ENCODE measurements at places on chromosomes 12 and 14.
A peak's percentile ranks its signal among the peaks of the same experiment; 100 is the strongest.

DNA sequence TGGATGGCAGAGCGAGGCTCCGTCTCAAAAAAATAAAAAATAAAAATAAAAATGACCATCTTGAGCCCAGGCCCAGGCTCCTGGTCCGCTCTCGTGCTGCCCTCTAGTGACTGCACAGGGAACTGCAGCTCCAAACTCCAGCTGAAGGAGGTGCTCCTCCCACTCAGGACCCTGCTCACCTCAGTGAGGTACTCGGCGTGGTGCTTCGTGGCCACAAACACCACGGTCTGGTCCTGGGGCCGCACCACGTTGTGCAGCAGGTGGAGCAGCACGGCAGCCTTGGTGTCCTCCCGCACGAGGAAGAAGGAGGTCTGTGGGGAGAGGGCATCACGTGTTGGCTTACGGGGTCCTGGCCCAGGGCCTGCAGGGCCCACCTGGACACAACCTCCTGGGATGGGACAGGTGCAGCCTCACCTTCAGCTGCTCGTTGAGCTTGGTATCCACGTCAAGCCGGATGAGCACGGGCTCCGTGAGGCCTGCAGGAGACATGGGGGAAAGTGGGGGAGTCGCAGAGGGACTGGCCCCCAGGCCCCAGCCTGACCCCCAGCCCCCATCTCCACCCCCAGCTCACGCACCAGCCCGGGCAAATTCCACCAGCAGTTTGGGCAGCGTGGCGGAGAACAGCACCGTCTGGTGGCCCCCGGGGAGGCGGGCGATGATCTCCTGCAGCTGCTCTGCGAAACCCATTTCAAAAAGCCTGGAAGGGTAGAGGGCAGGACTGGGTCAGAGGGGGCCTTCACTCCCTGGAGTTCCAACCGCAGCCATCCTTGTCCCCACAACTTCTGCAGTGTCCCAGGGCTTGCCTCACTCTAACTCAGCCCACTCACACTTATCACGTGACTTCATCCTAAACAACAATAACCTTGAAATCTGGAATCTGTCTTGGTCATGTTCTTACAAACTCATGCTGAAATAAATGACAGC, 10.6 kb downstream of the DDX54 start:
- peak; percentile 82 for DNase-seq

- DNase-seq: no peak
Measured at GRCh38 chr12:72610342-72610741, 338.2 kb downstream of the TRHDE start.

DNA sequence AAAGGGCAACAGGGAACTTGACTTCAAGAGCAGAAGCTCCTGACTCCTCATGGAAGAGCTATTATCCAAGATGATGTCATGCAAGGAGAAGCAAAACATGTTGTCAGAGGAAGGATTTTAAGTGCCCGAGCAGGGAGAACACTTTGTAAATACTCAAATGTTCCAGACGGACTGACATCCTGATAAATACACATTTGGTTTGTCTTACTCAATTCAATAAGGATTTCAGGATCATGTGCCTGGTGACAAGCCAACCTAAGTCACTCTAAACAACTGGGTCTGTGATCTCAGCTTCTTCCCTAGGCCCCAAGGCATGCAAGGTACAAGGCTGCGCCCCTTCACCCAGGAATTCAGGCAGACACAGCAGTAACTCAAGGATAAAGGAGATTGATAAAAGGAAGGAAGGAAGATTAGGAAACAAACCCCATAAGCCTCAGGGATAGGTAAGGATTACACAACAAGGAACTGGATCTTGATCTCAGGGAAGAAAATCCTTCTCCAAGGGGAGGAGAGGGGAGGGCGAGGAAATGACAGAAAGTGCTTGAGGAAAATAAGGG, 26.8 kb upstream of the CEBPE start:
- no peak for DNase-seq

DNA sequence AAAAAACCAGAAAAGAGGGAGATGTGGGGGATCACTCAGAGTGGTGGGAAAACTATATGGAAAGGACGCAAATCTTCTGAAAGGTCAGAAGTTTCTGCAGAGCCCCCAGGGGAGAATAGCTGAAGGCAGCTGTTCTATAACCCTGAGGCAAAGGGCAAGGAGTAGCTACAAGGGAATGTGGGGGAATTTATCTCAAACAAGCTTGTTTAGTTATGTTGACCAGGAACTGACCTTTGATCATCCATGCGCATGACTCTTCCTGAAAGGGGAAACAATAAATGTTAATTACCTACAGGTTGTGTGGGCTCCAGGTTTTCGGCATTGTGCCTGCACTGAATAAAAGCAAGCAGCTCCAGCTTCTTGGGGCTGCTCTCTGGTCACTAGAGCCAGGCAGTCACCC, 968.5 kb downstream of the AACS start:
- no peak for DNase-seq

DNA sequence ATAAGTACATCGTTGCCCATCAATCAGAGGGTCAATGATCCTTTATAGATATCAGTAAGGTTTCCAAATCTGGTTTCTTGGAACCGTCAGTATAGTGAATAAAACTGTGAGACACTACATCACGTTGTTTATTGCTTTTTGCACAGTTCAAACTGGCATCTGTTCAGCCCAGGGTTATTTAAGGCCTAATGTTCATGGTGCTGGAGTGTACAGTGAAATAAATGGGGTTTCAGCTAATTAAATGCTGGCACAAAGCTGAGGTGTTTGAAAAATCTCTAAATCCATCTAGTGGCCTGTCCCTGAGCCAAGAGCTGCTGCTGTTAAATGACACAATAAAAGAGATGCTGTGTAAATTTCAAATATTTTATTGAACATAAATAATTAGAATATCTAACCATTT, 69.9 kb downstream of the RPS29 start:
- DNase-seq: no peak

- DNase-seq: no peak
Measured at GRCh38 chr12:128802756-128803155, 21.0 kb downstream of the SLC15A4 start.

Data from activated CD8-positive, alpha-beta memory T cell treated with anti-CD3 and anti-CD28 coated beads, Interleukin-2, amount 10 ng/mL, durations not matched to agents 7 days and 5 days (primary cell).